ENCODE measurements at places on chromosomes 2 and 18. TPM values are rescaled to one million over a fixed set of nuclear protein-coding genes. Genes with fewer than 3 reads are reported as not detected.

Gene ATP6V1C2
- total RNA-seq = 0.60 TPM

Gene PTH2R
- total RNA-seq = 0.11 TPM

Gene CNGA3
- total RNA-seq = not detected

Gene DOK1
- 11.5 TPM for total RNA-seq

Gene IL1RN
- total RNA-seq = not detected

Gene PIEZO2
- total RNA-seq = 3.7 TPM

Gene MARCO
- not detected for total RNA-seq

Gene LYPD6
- total RNA-seq = 0.53 TPM

Gene MYO5B
- total RNA-seq = 4.7 TPM

Gene C1QL2
- total RNA-seq = not detected

Gene PSMD14
- 87.3 TPM for total RNA-seq

Data from A375 (cell line).